ENCODE measurements at places on chromosomes 5 and 9. TPM values are rescaled to one million over a fixed set of nuclear protein-coding genes. Genes with fewer than 3 reads are reported as not detected.

DNA sequence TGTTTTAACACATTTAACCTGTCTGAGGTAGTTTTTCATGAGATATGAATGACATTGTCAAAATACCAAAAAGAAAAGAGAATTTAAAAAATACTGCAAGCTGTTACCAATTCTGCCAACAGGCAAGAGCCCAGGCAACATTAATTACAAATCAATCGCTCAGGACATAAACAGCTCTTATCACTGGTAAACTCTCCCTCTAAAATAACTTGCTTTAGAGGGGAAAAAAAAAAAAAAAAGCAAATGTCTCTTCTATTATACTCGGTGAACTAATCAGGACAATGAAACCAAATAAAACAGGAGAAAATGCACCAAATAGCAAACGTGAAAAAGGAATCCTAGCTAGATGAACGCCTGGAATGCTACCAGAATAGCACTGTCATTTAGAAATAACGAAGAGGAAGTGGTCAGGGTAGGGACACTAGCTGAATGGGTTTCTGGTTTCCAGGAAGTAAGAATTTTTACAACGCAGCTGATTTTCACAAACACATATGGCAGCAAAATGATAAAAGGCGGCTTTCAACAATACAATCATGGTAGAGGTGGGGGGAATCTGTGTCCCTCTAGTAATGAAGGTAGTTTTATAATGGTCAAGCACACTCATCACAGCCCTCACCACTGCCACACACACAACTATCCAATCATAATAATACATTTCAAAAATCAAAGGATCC lies 94.9 kb downstream of the DENND1A start:
- DNase-seq = peak; percentile 34

- no peak for DNase-seq
Observed at GRCh38 chr5:112682621-112683061, 55.0 kb upstream of the APC start.

- peak; percentile 79 for DNase-seq
Observed at GRCh38 chr5:83844449-83845068, 123.9 kb upstream of the HAPLN1 start.

DNA sequence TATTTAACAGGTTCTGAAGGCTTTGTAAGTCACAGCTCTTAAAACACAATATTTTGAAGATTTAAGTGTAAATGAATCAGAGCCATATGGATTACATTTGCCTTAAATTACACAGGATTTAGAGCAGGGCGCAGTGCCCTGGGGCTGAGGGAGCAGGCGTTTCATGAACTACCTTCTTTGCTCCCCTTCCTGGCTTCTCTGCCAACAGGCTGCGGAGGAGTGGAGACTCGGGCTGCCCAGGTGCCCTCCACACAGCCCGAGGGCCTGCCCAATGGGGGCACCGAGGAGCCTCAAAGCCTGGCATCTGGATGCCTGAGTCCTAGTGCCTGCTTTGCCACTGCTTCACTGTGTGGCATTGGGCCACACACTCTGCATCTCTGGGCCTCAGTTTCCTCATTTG lies 90.6 kb upstream of the HAND1 start:
- no peak for DNase-seq

CKMT2 gene
- not detected for total RNA-seq

PTGES gene
- total RNA-seq = not detected
